ENCODE measurements at places on chromosomes 7 and 10.

DNA sequence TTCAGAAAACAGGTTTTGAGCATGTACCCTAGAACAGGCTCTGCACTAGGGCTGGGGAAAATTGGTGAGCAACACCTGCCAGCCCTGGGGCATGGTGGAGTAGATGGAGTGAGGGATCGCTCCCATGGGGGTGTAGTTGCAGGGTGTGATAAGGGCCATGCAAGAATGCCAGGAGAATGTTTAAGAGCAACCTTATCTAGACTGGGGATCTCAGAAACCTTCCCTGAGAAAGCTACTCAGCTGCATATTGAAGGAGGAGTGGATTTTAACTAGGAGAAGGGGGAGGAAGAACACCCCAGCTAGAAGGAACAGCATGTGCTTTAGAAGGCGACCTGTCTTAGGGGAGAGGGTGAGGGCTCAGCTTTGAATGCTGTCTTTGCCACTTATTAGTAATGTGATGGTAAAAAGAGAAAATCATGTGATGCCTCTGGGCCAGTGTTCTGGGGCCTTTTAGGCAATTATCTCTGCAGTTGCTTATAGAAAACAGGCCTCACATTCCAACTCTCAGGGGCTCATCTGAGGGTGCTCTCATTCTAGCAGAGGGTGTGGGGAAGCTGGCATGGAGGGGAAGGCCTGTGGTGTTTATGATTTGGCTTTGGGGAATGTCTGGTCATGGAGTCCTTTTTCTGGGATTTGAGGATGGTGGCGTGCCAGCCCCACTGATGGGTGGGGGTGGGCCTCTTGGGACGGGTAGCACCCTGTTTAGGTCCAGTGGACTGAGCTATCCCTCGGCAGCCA, 225.4 kb downstream of the BMPER start:
- DNase-seq: no peak

GRCh38 chr10:34889004-34889869, 74.1 kb upstream of the PARD3 start:
- no peak for DNase-seq

GRCh38 chr7:68321076-68321639, 1277.1 kb upstream of the AUTS2 start:
- DNase-seq: no peak

DNA sequence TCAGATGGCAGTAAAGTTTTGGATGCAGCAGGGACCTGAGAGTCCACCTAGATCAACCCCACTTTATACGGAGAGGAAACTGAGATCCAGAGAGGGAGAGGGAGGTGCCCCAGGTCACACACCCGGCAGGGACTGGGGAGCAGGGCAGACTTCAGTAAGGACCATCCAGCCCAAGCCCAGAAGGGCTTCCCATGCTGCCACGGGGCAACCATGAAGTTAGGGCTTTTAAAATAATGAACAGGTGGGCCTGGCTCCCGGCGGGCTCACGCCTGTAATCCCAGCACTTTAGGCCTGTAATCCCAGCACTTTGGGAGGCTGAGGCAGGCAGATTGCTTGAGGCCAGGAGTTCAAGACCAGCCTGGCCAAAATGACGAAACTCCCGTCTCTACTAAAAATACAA, 98.5 kb downstream of the HIP1 start:
- DNase-seq: no peak

DNA sequence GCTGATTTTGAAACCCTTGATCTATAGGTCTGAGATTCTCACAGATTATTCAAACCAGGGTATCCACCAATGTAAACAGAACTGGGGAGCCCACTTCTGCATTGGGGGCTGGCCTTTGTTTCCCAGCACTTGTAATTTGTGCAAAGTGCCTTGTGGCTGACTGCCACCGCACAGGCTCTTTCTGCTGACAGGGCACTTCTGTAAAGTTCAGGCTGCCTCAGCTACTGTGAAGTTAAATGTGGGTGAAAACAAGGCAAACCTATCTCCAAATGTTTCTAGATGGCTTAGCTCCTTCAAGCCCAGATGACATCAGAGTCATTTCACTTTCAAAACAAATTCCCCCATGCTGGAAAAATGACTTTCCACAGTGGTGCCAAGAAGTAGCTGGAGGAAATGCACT, 54.7 kb downstream of the GRID1 start:
- DNase-seq: no peak

GRCh38 chr10:130138479-130138866, 2.3 kb downstream of the GLRX3 start:
- no peak for DNase-seq

DNA sequence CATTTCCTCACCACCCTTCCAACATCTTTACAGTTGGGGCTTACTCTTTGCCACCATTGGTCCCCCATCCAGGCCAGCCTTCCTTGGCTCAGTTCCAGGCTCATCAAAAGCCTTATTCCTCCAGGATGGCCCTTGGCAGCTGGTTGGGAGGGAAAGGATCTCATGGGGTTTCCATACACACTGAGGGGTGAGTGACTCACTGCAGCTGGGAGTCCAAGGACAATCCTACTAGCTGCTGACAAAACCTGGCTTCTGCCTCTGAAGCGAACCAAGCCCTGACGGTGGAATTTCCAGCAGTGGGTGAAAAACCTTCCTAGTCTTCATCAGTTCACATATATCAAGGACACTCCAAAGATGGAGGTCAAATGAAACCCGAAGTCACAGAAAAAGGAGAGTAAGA, 22.9 kb downstream of the CRHR2 start:
- DNase-seq: no peak

DNA sequence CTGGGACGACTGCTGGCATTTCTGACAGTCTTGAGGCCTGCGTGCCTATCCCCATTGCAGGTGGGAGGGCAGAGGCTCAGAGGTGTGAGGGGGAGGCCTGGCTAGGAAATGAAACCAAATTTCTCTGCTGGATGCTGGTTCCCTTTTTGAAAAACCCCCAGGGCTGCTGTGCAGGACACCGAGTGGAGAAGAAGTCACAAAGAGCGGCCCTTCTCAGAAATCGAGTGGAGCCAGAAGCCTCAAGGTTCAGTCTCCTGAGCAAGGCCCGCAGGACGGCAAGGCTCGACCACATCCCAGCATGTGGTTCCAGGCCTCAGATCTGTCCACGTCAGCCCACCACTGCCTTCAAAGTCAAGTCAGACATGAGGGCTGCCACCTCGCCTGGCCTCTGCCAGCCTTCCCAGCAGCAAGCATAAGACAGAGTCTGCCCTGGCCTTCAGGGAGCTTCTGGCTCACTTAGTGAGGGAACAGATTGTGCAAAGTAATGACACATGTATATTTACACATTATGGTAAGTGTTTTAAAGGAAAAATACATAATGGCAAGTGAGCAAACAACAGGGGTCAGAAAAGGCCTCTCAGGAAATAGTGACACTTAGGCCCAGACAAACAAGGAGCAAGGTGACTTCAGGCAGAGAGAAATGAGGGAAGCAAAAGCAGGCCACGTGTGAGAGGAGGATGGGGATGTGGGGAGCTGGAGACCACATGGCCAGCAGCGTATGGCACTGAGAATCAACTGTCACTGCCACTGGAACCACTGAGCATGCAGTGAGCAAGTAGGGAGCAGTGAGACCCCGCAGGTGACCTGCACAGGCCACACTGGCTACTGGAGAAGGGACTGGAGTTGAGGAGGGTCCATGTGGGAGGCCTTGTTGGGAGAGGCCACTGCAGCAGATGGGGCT, 86.7 kb downstream of the ARHGAP22 start:
- DNase-seq: no peak

- DNase-seq: no peak
Observed at GRCh38 chr10:44010873-44011602, 362.4 kb upstream of the ZNF32 start.

Data from stimulated activated CD8-positive, alpha-beta memory T cell treated with anti-CD3 and anti-CD28 coated beads, Interleukin-4, amount 100 ng/mL, for 1 hour (primary cell).